Renal cortical epithelial cell (primary cell): ENCODE measurements at places on chromosomes 7 and 10. TPM values are rescaled to one million over a fixed set of nuclear protein-coding genes. Genes with fewer than 3 reads are reported as not detected.

DNA sequence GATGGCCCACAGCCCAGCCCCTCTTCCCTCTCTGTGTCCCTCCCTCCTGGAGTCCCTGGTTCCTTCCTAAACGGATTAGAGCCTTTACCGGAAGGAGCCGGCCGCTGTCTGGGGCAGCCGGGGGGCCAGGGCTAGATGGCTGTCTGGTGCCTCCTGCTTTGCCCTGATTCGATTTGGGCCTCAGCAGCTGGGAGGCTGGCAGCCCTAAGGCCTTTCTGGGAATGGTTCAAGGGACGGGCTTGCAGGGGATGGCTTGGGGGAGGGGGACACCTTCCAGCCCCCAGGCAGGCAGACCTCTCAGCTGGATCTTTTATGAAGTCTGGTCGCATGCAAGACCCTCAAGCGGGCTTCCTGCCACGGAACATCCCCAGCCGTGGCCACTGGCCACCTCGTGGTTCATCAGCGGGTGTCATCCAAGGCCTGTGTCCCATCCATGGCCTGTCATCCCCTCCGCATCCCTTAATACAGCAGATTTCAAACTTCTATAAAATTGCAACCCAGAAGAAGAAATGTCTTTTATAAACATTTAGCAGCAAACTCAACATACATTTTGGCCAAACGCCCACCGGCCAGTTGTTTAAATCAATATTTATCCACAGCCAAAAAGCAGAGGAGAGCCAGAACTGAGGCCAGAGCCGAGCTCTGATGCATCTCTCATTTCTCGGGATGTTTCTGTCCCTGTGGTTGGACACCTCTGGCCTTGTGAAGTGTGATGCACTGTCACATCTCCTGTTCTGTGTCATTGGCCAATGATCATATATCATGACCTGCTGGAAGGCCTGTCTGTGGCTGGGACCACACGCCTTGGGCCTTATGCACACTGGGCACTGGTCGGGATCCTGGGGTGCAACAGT, 52.0 kb downstream of the GTF2IRD1 start:
- no peak for DNase-seq

DNA sequence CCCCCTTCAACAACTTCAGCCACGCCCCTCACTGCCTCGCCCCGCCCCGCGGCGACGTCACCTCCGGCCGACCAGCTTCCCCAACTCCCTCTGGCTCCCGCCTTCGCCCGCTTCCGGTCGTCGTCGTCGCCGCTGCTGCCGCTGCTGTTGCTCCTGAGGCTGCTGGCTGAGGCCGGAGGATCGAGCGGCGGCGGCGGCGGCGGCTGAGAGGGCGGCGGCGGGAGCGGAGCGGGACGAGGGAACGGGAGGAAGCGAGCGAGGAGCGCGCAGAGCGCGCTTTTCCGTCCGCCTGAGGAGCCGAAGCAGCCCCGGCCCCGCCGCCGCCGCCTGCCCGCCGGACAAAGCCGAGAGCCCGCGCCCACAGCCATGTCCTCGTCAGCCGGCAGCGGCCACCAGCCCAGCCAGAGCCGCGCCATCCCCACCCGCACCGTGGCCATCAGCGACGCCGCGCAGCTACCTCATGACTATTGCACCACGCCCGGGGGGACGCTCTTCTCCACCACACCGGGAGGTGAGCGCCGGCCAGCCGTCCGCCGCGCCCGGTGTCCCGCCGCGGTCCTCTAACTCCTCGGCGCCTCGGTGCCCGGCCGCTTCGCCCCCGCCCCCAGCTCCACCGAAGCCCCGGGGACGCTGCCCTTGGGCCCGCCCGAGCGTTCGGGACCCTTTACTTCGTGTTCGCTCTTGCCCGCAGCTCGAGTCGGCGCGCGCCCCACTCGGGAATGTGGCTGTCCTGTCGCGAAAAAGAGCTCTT, at the start of gene EIF4EBP2:
Gene EIF4EBP2, plus strand, starts transcription at position 110 of the 751 bp plus-strand sequence. Its CDS starts 257 bp downstream, at position 367.
- DNase-seq = peak; percentile 84

GRCh38 chr10:69475433-69475830, 24.2 kb downstream of the TSPAN15 start:
- DNase-seq = peak; percentile 32

Gene CALML3
- total RNA-seq = not detected in 2 replicates

Gene XRCC2
- 0.85 and 2.1 TPM in 2 replicates for total RNA-seq

Gene TRPV5
- not detected in 2 replicates for total RNA-seq

DNA sequence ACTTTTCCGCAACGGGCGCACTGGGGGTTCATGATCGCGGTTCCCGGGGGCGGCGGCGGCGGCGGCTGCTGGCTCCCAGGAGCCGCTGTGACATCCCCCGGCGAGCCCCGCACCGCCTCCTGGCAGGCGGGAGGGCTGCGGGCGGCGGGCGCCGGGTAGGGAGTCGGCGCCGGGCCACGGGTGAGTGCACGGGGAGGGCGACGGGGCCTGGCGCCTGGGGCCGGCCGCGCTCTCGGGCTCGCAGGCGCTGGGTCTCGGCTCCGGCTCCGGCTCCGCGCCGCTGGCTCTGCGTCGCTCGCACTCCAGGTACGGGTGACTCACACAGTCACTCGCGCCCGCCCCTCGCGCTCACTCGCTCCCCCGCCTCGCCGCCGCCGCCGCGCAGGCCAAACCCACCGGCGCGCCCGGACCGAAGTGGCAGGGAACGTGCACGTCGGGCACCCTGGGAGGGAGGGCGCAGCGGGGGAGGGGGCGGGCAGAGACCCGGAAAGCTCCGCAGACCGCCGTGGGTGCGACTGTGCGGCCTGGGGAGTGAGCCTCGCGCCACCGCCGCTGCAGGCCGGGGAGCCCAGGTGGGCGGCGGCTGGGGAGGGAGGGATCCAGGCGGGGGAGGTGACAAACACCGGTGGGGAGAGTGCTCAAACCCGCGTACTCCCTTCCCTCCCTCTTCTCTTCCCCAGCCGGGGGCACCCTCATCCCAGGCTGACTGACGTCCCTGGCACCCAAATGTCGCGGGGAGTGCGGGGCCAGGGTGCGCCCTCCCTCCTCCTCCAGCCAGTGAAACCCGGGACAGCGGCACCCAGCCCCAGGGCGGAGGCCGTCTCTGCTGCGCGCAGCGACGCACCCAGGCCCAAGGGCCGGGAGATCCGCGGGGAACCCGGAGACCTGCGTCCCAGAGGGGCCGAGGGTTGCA, 276.9 kb upstream of the NEBL start:
- no peak for DNase-seq

DNA sequence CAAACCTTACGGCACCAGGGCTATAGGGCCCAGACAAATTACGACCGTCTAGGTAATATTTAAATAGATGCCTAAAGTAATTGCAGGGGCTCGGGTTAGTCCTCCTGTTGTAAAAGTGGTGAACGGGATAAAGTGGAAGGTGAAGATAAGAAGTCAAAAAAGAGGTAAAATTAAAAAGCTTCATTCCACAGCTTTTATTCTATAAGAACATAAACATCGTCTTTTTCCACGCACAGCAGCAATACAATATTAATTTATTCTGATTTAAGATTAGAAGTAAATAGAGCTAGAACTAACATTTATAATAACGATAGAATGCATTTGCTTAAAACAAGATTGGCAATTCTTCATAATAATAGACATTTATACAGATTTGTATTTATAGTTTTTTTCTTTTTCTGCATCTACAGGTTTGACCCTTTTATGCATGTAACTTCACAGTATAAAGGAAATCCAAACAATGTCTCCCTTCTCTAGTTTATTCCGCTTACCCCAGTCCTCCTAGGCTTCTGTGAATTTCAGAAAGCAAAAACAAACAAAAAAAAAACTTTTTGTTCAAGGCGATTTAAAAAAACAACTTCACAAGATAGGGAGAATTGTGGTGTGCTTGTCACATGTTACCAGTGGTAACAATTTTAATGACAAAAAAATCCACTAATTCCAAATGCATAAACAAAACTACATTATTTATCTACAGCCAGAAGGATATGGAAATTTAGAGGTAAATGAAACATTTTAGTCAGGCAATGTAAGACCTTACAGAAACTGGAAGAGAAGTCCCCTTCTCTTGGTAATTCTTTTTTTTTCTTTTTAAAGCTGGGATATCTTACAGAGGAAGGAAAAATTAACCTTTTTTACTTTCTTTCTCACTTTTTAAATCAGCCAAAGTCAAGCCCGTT, 3.4 kb downstream of the HOXA10 start:
- DNase-seq = no peak

DNA sequence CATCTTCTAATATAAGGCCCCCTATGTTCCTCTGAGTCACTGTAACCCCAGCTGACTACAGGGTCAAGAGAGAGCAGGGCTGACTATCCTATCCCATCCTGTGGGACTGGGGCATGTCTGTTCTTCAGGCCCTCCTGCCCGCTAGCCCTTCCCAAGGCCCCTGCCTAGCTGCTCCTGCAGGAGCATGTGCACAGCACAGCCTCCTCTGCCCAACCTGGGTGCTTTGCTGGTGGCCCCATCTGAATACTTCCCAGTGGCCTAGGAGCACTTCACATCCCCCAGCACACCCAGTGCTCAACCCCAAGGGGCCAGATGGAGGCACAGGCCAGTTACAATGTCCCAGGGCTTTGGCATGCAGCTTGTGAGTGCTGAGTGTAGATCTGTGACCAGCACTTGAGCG, 37.3 kb downstream of the AGBL3 start:
- DNase-seq = no peak

- no peak for DNase-seq
Measured at GRCh38 chr7:68707958-68708357, 890.3 kb upstream of the AUTS2 start.

DNA sequence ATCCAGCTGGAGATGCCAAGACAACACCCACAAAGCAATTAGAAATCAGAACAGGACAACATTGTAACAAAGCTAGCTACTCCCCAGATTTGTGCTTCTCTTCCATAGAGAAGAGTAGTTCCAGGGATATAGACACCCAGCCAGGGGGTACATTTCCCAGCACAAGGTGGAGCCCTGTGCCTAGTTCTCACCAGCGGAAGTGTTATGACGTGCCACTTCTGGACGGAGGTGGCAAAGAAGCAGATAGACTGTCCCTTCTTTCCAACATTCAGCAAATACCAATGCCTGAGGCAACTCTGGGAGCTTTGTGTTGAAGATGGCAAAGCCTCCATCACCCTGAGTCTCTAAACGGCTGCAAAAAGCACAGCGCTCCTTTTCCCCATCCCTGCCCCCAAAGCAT, 23.4 kb upstream of the GSAP start:
- DNase-seq = no peak

DNA sequence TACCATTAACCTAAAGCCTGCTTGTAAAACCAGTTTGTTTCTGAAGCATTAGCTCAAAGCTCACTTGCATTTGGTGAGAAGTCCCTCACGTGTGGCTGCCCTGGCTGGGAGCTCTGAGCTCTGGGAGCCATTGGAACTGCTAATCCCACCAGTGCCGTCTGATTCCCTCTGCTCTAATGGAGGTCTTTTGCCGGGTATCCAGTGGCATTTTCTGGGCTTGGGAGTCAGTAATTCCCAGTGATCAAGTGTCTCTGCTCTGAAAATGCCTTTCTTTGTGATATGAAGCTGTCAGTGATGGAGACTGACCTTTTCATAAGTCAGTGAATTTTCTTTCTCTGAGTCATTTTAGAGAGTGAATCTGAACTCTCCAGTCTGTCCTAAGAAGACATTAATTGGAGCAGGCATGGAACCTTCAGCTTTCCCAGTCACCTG, 36.9 kb upstream of the FAM20C start:
- peak; percentile 47 for DNase-seq

Gene CHST3
- 32.3 and 69.4 TPM in 2 replicates for total RNA-seq

GRCh38 chr7:39332142-39332541, 234.1 kb upstream of the YAE1 start:
- DNase-seq = no peak

- DNase-seq = no peak
Measured at GRCh38 chr7:129748356-129749109, 137.0 kb downstream of the NRF1 start.

- no peak for DNase-seq
Measured at GRCh38 chr10:132554053-132554990, 16.7 kb downstream of the INPP5A start.

Gene TLL2
- total RNA-seq = 14.1 and 21.4 TPM in 2 replicates

Gene ATG9B
- 0.10 TPM in 1 of 2 replicates, not detected in the other for total RNA-seq

GRCh38 chr7:6577369-6578113, at the start of gene ZDHHC4:
Gene ZDHHC4, plus strand, starts transcription at chr7:6577454. Its CDS starts 3,108 bp downstream, at chr7:6580562.
- peak; percentile 71 for DNase-seq

Gene GRM3
- total RNA-seq = not detected in 2 replicates

Gene EIF4EBP2
- total RNA-seq = 30.9 and 61.1 TPM in 2 replicates

Gene FGF8
- not detected in 2 replicates for total RNA-seq

Gene HELLS
- 18.9 and 24.3 TPM in 2 replicates for total RNA-seq

Gene NDUFB8
- 99.1 and 131 TPM in 2 replicates for total RNA-seq

DNA sequence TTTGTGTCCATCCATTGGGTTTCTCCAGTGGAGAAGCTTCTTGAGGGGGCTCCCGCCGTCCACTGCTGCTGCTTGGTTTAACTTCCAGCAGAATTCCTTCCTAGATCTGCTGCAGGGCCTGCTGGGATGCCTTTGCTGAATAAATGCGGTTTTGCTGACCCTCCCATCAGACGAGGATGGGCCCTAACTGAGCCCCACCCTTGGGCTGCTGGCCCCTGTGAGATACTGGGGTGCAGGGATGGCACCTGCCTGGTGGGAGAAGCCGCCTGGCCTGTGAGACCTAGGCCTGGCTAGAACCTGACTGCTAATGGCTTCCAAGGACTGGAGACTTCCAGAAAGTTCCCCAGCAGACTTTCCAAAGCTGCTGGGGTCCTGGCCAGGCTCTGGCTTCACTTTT, 43.8 kb downstream of the ZNF467 start:
- no peak for DNase-seq
